ENCODE measurements at places on chromosomes 2 and 18. TPM values are rescaled to one million over a fixed set of nuclear protein-coding genes. Genes with fewer than 3 reads are reported as not detected.

The LYPD1 gene
- not detected for total RNA-seq

The PDE11A gene
- not detected for total RNA-seq

The DYSF gene
- 4.8 TPM for total RNA-seq

The NOSTRIN gene
- not detected for total RNA-seq

The GALNT5 gene
- total RNA-seq, result not detected

The LRRTM4 gene
- not detected for total RNA-seq

The ITPRIPL1 gene
- 60.7 TPM for total RNA-seq

The GALNT14 gene
- total RNA-seq, result 1.1 TPM

The KCNS3 gene
- not detected for total RNA-seq

The DSG2 gene
- total RNA-seq, result 0.15 TPM

The SNORC gene
- total RNA-seq, result 0.70 TPM
